ENCODE measurements at places on chromosomes 16 and 17. TPM values are rescaled to one million over a fixed set of nuclear protein-coding genes. Genes with fewer than 3 reads are reported as not detected.

Gene TSPAN10
- not detected for total RNA-seq

Gene CCDC144A
- 0.82 TPM for total RNA-seq

DNA sequence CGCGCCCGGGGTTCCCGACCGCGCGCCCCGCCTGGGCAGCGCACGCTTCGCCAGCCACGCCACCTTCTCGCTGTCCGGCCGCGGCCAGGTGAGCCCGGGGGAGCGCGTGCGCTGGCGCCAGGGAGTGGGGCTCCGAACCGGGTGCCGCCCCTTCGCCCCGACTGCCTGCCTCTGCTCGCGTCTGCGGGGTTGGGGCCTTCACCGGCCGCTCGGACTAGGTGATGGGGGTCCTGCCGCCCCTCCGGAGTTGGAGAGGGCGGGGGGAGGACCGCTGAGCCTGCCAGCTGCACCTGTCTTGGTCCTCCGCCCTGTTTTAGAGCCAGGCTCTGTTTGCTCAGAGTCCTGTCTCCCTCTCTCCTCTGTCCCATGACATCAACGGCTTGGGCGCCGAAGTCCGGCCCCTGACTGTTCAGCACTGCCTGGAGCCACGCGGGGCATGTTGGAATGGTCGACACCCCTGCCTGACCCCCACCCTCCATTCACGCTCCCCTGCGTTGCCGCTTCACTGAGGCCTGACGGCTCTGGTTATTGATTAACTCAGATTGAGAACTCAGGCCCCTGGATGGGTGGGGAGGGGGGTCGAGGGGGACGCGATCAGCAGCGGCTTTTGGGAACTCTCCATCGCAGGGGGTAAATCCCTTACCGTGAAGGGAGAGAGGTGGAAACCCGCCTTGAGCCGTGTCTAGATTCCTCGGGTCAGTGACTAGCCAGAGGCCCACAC, 748 bp downstream of the SMTNL2 start:
- no peak for DNase-seq

DNA sequence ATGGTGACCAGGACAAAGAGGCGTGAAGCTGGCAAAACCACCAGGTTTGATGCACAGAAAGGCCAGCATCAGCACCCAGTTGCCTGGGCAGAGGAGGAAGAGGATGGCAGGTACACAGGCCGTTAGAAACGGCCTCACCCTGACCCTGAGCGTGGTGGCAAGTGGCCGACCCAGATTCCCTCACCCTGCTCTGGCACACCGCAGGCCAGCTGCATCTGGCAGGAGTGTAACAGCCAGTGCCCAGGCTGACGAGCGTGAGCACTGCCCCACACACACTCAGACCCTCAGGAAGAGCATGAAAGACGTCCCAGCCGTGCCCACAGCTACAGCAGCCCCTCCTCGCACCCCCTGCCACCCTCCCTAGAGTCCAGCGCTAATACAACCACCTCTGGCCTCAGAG, 82.0 kb downstream of the ANKRD11 start:
- DNase-seq: no peak

Gene DEXI
- total RNA-seq: 164 TPM

DNA sequence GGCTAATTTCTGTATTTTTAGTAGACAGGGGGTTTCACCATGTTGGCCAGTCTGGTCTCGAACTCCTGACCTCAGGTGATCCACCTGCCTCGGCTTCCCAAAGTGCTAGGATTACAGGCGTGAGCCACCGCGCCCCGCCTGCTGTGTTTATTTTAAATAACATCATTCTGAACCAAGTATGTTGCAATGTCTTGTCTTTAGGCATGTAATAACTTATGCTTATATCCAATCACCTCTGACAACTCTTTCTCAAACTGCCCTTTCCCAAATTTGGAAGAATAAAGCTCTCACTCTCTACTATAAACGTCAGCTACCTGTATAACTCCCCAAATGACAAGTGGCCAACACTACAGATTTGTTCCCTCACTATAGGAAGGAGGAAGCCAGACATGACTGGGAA, 103.1 kb upstream of the FA2H start:
- DNase-seq: no peak

DNA sequence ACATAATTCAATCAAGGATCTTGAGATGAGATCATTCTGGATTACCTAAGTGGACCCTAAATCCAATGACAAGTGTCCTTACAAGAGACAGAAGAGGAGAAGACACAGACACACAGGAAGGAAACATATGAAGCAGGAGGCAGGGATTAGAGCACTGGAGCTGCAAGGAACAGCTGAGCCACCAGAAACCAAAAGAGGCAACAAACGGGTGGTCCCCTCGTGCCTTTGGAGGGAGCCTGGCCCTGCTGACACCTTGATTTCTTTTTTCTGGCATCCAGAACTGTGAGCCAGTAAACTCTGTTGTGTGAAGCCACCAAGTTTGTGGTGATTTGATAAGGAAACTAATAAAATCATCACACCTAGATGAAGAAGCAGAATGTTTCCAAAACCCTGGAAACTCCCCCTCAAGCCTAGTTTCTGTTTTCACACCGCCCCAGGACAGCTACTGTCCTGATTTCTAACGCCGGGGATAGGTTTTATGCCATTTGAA, 115.2 kb downstream of the PITPNC1 start:
- no peak for DNase-seq

Gene SMTNL2
- total RNA-seq: 21.1 TPM

- DNase-seq: no peak
These were observed 3.7 kb downstream of the TMEM101 start for GRCh38 chr17:44010966-44011647.

- no peak for DNase-seq
These were observed 635 bp downstream of the WNK4 start for GRCh38 chr17:42780851-42781638.

DNA sequence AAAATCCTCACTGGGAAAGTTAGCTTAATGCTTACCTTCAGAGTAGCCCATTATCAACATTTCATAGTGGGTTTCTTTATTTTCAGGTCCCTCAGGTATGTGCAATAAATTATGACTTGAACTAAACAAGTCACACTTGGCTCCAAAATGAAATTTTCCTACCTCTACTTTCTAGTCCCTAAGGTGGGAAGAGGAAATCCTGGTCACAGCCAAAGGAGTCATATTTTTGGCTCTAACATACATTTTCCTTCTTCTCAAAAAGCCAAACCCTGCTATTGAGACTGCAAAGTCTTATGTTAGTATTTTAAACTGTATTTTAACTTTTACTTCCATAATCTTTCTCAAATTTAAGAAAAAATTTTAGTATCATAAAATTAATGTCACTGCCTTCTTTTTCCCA, 128.9 kb downstream of the BRIP1 start:
- DNase-seq: no peak

Gene TBC1D3I
- not detected for total RNA-seq

GRCh38 chr16:50831751-50832150, 89.9 kb downstream of the CYLD start:
- peak; percentile 34 for DNase-seq

DNA sequence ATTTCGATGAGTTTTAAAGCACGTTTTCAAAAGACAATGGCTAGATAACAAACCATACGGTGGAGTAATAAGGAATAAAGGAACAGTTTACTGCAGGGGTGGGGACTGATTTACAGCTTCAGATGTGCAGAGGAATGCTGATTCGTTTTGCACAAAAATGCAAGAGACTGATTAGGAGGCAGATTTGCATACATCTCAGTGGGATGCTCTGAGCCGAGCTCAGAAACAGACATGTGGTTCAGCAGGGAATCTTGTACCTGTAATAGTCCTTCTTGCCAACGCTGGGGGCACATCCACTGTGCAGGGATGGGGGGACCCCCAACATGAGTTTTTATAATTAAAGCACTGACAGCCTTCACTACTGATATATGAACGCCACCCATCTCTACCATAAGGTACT, 308.0 kb downstream of the GRIN2A start:
- DNase-seq: no peak

DNA sequence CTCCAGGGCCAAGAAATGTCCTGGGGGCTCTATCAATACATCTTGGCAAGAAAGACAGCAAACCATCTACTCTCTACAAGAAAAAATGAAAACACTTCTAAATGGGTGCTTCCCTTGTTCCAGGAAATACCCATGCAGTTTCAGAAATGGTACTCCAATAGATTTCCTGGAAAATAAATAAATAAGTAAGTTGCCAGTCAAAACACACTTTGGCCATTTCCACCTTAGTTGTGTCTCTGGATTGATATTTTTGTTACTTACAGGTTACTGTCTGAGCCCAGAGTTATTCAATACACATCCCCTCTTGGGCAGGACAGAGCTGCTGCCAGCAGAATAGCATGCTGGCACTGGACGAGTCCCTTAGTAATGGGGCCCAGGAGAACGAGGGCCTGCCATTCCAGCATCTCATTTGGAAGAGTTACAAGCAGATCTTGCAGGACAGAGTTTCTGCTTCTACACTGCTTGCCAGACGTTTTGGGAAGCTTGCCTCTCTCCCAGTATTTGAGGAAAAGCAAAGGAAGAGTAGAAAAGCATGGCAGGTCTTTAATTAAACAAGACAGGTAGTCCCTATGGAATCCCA, 100.5 kb downstream of the SMG6 start:
- DNase-seq: peak; percentile 51

DNA sequence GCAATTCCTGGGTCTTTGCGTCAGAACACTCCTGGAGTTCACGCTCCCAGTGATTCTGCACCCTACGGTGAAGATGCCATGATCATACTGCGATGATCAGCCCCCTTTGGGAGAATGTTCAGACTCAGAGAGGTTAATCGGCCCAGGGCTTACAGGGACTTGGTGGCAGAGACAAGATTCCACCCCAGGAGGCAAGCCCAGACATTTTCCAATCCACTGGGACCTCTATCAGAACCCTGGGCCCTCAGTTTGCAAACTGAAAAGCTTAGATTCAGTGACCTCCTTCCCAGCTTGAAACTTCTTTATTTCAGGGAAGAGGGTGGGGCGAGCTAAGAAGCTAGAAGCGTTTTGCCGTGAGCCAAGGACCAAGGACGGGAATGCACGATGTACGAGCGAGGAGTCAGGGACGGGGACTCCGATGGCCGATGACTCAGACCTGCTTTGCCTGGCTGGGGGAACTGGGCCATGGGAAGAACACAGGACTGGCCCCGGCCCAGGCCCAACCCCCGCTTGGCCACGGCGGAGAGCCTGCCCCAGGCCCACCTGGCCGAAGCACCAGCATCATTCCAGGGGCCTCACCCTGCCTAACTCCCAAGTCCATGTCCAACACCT, 34.7 kb downstream of the SOCS3 start:
- DNase-seq: peak; percentile 87

Gene NPIPA2
- not detected for total RNA-seq

DNA sequence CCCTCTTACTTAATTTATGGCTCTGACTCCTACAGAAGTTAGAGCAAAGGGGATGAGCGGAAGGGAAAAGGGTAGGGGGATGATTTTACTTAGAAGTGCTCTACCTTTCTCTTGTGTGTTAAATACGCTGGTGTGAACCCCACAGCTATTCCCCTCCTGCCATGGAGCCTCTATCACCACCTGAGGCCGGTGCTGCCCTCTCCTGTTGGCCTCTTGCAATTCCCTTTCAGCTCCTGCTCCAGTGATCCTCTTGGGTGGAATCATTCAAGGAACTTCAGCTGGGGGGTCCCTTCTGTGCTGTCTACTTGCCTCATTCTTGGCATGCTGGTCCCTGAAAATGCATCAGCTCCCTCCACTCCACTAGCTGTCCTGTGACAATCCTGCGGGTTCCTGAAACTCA, 41.8 kb upstream of the CDH8 start:
- no peak for DNase-seq

Gene CHST4
- 0.67 TPM for total RNA-seq

- no peak for DNase-seq
These were observed 5.0 kb upstream of the RARA start for GRCh38 chr17:40303708-40304551.

GRCh38 chr16:20931066-20931600, 30.6 kb downstream of the LYRM1 start:
- no peak for DNase-seq

Gene WNK4
- total RNA-seq: not detected

- DNase-seq: peak; percentile 59
These were observed 7.6 kb downstream of the PRR29 start for GRCh38 chr17:64005734-64006167.

GRCh38 chr16:13471036-13471435, 448.9 kb upstream of the ERCC4 start:
- DNase-seq: no peak

- no peak for DNase-seq
These were observed 35.5 kb upstream of the ZC3H18 start for GRCh38 chr16:88534638-88535190.

Gene FA2H
- not detected for total RNA-seq

Gene C16orf96
- not detected for total RNA-seq

All from right atrium auricular region (tissue), 2 donors.